ENCODE measurements at places on chromosomes 16 and 17. TPM values are rescaled to one million over a fixed set of nuclear protein-coding genes. Genes with fewer than 3 reads are reported as not detected.

DNA sequence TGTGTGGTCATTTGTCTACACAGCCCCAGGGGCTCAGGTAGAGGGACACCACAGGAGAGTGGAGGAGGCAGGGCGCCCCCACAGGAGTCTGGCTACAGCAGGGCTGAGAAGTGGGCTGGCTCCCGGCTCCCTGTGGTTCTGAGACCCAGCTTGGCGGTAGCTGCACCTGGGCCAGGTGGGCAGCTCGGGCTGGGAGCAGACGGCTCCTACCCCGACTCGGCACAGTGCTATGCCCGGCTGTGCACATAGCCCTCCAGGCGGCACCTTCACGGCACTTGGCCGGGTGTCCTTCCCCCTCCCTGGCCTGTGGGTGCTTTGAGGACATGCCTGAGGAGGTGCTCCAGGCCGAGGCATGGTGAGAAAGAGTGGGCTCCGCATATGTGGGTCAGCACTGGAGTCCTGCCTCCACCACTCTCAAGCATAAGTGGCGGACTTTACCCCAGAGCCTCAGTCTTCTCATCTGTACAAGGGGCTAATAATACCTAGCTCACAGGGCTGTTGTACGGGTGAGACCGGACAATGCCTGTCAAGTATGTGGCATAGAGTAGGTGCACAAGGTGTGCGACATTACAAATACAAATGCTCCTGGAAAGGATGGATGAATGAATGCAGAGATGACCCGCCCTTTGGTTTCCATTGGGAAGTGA is 50.1 kb upstream of the JPH3 start:
- peaks cover 9% of the 10 kb centered on the region for H3K27me3 ChIP-seq
- H3K27ac ChIP-seq: no peak overlapping the region
- peaks cover 3% of the 10 kb centered on the region for H3K4me1 ChIP-seq
- no peak overlapping the region for H3K4me3 ChIP-seq

KRT31 gene
- not detected for total RNA-seq

DNA sequence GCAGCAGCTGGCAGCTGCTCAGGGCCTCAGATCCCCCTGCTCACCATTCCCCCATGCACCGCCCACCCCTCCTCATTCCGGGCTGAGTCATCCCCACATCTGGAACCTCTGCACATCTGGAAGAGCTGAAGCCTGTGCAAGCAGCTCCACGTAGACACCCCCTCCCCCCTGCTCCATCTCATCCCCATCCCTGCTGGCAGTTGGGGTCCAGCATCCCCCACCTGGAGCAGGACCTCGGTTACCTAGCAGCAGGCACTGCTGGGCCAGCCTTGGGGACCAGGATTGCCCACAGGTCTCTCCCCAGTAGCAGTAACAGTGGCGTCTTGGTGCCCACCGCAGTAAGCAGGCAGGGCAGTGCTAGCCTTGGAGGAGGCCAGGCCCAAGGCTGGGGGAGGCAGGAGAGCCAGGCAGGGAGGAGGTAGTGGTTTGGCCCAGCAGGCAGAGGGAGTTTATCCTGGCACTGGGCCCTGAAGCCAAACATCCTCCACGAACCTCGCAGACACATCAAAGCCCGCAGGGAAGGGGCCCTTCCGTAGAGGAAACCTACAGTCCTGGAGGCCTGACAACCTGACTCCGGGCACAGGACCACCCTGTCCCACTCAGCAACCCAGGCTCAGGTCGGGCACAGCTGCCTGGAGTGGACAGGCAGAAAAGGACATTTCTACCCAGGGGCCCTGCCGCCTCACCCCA is 7.7 kb upstream of the TMEM92 start:
- H3K27me3 ChIP-seq: no peaks in the 10 kb centered on the region
- no peaks in the 10 kb centered on the region for H3K36me3 ChIP-seq
- no peak overlapping the region for H3K4me3 ChIP-seq
- peaks cover 69% of the 10 kb centered on the region for H3K4me1 ChIP-seq
- H3K27ac ChIP-seq: no peak overlapping the region
- no peak for DNase-seq

DNA sequence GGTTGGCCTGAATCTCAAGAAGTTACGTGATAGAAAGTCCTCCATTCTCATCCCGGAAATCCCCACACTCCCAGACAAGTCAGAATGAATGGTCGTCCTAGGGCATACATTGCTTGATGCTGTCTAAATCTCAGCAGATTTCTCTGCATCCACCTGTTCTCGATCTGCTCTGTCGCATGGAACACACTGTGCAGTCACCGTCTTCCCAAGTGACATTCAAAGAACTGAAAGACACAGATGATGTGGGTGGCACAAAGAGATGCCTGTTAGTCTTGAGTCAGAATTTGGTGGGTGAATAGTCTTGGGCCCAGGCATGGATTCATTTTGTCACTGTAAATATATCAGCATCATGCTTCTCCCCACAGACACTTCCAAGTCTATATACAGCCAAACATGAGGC is 518 bp upstream of the KRTAP9-3 start:
- no peak overlapping the region for H3K4me3 ChIP-seq
- no peak for DNase-seq
- H3K27me3 ChIP-seq: peaks cover 65% of the 10 kb centered on the region
- H3K36me3 ChIP-seq: no peaks in the 10 kb centered on the region

GRCh38 chr17:51830451-51830850 is 328.1 kb downstream of the CA10 start:
- no peak overlapping the region for H3K4me3 ChIP-seq
- H3K4me1 ChIP-seq: peaks cover 11% of the 10 kb centered on the region
- H3K36me3 ChIP-seq: no peaks in the 10 kb centered on the region

DNA sequence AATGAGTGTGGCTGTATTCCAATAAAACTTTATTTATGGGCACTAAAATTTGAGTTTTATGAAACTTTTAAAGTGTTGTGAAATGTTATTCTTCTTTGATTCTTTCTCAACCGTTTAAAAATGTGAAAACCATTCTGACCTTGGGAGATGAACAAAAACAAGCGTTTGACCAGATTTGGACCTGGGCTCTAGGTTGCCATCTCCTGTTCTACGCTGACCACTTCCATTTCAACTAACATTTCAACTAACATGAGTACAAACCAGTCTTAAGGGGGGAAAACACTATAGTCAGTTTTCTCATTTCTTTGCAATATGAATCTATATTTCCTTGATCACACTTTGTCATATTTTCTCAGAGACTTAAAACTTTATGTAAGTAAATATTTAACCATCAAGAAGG is 118.4 kb upstream of the IRX5 start:
- DNase-seq: no peak
- no peaks in the 10 kb centered on the region for H3K36me3 ChIP-seq
- no peak overlapping the region for H3K4me3 ChIP-seq
- H3K27ac ChIP-seq: no peak overlapping the region

GRCh38 chr16:72024862-72025382 is 16.4 kb downstream of the DHODH start:
- H3K27ac ChIP-seq: no peak overlapping the region
- no peak for DNase-seq
- no peaks in the 10 kb centered on the region for H3K27me3 ChIP-seq
- H3K36me3 ChIP-seq: peaks cover 4% of the 10 kb centered on the region

- H3K4me3 ChIP-seq: no peak overlapping the region
- no peaks in the 10 kb centered on the region for H3K36me3 ChIP-seq
- no peak overlapping the region for H3K27ac ChIP-seq
- no peak for DNase-seq
- H3K4me1 ChIP-seq: no peaks in the 10 kb centered on the region
- no peaks in the 10 kb centered on the region for H3K27me3 ChIP-seq
These were observed 15.3 kb downstream of the VPS53 start for GRCh38 chr17:699345-699744.

NPIPA2 gene
- total RNA-seq: 10.1 TPM

CCL1 gene
- not detected for total RNA-seq

DNA sequence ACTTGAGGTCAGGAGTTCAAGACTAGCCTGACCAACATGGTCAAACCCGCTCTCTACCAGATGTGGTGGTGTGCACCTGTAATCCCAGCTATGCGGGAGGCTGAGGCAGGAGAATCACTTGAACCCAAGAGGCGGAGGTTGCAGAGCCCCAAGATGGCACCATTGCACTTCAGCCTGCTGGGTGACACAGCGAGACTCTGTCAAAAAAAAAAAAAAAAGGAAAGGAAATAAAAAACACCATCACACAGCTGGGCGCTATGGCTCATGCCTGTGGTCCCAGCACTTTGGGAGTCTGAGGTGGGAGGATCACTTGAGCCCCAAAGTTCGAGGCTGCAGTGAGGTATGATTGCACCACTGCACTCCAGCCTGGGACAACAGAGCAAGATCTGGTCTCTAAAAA is 13.3 kb upstream of the SBK1 start:
- H3K4me3 ChIP-seq: no peak overlapping the region
- no peak for DNase-seq
- no peaks in the 10 kb centered on the region for H3K36me3 ChIP-seq
